ENCODE measurements at places on chromosomes 11 and 22.

- DNase-seq = no peak
Measured at GRCh38 chr11:65869643-65870306, 2.8 kb downstream of the EFEMP2 start.

- no peak for DNase-seq
Measured at GRCh38 chr11:18324381-18324780, 2.0 kb downstream of the GTF2H1 start.

GRCh38 chr11:2031058-2031457 lies 33.4 kb upstream of the H19 start:
- DNase-seq = no peak

DNA sequence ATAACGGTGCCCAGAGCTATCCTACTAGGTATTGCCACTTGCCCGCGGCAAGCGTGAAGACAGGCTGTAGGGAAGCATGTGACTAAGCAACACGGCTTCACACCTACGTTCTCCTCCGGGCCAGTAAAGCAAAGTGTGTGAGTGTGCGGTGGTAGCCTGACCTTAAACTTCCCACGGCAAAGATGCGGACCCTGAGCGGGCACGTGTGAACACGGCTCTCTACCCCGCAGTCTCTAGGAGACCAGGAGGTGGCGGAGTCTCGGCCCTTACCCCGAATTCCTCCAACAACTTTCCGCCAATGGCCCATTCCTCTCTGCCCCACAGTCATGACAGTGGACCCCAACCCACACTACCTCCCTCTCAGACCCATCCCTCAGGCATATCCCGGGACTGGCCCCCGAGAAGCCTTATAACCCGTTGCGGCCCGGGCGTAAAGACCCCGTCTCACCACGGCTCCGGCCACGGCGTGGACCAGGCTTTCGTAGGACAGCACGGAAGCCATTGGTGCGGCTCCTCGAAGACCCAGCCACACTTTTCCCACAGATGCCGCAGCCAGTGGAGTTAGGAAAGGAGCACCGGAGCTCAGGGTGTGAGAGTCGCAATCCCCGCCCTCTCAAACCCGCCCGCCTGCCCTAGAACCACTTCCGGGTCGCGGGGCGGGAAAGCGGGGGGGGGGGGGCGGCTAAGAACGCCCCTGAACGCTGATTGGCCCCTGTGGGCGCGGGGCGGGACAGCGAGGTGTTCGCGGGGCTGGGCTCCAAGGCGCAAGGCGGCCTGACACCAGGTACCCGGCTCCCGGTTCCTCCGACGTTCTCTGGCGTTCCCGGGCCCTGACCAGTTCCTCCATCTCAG lies at the start of gene SLC25A17:
Gene SLC25A17 (minus strand): TSS at position 600 of the 852 bp plus-strand sequence. CDS start 98 bp downstream, at position 502.
- DNase-seq = peak; percentile 91

DNA sequence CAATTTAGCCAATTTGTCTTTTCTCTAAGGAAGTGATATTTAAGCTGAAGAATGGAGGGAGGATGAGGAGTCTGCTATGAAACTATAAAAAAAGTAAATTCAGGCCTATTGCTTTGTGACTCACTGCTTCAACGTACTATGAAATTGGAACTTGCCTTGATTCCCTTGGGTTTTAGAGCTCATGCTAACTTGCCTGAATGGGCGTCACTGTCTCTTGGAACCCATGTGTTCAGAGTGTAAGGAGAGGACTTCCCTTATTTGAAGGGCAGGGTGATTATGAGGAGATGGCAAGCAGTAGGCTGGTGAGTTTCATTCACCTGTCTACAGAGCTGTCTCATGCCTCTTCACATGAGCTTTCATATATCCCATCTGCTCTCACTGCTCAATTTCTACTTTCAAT lies 28.7 kb upstream of the WT1 start:
- DNase-seq = no peak

DNA sequence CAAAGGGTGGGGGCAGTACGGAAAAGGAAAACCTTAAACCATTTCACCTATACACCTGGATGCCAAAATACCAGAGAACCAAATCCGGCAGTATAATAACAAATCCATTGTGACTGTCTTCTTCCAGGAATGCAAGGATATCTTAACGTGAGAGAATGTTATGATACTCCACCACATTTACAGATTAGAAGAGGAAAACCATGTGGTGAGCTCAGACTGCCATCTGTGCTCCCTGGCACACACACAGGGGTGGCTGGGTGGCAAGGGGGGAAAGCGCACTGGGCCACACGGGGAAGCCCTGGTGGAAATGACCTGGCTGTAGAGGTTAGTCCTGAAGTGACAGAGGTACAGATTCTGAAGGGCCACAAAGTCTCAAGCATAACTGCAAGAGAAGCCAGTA lies 9.9 kb downstream of the EIF1AD start:
- DNase-seq = no peak

GRCh38 chr11:107006076-107006833 lies 12.0 kb downstream of the GUCY1A2 start:
- no peak for DNase-seq

DNA sequence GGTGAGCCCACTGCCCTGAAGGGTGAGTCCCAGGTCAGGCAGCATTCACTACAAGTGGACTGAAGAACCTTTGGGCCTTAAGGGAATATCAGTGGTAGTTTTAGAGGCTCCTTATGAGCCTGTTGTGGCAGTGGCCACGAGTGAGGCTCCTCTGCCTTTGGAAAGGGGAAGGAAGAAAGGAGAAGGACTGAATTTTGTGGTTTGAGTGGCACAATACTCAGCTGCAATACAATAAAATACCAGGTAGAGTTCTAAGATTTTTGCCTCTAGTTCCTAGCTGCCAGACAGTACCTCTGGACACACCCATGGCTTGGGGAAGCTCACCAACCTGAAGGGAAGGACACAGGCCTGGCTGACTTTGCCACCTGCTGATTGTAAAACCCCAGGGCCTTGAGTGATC lies 260.9 kb downstream of the DYNC2H1 start:
- no peak for DNase-seq

GRCh38 chr11:107453594-107454286 lies 3.9 kb downstream of the CWF19L2 start:
- DNase-seq = no peak

- DNase-seq = peak; percentile 12
Measured at GRCh38 chr11:11884774-11885481, 43.2 kb downstream of the USP47 start.

DNA sequence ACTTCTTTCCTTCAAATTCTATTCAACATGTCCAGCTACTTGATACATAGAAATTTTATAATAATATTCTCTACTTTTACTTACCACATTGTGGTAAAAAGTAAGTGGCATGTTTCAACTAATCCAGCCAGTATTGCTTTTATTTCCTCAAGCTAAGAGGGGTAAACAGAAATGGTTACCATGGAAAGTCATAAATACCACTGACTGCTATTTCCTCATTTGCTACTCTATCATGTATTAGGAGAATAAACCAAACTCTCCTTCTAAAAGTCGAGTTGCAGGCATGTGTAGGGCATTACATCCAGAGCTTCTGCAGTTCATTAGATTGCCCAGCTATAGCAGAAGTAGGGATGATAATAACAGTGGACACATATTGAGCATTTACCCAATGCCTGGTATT lies 208.4 kb downstream of the MAML2 start:
- no peak for DNase-seq

- DNase-seq = peak; percentile 41
Measured at GRCh38 chr11:118785362-118785761, 5.6 kb downstream of the DDX6 start.

- no peak for DNase-seq
Measured at GRCh38 chr11:60315871-60316270, 11.2 kb upstream of the MS4A6E start.

DNA sequence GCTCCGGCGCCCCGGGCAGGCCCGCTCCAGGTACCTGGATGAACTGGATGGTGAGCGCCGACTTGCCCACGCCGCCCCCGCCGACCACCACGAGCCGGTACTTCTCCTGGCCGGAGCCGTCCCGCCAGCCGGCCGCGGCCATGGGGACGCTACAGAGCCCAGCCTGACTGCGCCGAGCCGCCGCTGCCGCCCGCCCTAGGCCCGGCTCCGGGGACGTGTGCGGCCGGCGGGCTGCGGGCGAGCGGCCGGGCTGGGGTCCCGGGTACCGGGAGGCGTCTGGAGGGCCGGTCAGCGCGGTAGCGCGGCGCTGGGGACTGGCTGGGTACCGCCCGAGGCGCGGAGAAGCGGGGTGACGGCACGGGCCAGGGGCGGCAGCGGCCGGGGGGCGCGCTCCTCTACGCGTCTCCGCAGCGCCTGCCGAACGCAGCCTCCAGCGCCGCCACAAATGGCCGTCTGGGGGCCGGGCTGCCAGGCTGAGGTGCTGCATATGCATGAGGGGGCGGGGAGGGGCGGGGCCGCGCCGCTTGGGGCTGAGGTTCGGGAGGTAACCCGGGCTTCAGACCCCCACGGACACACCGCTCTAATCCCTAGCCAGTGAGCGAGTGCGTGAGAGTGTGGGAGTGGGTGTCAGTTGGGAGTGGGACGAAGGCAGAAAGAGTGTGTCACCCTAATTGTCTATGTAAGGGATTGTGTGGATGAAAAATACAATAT lies at the start of gene RRAS2:
Gene RRAS2 (minus strand): TSS at position 455 of the 711 bp plus-strand sequence. CDS start 313 bp downstream, at position 142.
- peak; percentile 86 for DNase-seq

DNA sequence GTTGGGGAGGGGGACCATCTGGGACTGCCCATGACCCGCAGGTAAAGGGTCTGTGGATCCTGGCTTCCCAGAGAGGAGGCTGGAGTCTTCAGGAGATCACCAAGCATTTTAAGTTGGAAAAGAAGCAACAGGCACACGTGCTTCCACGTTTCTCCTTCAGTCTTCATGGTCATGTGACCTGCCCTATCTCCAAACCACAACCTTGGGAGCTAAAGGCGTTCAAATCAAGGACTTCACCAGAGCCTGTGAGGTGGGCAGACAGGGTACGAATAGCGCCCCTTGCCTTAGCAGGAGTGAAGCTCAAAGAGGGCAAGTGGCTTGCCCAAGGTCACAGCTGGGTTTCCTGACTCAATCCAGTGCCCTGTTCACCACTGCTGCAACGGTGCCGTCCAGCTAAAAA lies 6.7 kb downstream of the TMEM184B start:
- DNase-seq = no peak

DNA sequence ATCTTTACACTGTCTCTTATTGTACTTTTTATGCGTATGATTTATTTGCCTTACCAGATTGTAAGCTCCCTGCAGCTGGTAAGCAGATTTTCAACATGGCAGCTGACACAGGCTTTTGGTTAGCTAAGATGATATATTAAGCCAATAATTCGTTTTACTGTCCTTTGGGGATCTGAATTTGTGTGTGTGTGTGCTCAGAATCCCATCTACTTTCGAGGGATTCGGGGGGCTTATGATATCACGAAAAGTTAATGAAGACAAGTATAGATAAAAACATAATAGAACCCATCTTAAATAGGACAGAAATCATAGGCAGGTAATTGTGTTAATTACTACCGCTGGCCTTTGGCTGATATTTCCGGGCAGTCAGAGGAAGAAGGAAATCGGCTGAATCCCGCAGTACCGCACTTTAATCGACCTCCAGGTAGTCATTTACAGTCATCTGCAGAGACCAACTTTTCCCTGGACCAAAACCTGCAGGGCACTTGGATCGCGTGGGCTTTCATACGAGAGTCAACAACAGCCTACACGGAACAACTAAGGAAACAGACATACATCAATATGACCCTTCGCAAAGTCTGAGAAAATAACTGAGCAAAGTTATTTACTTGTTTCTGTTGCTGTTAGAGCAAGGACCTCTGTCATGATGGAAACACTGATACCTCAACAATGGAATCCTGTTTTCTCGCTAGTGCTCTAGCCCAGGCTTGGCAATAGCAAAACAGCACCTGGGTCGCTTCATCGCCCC lies 802 bp downstream of the KBTBD3 start:
- DNase-seq = peak; percentile 7

DNA sequence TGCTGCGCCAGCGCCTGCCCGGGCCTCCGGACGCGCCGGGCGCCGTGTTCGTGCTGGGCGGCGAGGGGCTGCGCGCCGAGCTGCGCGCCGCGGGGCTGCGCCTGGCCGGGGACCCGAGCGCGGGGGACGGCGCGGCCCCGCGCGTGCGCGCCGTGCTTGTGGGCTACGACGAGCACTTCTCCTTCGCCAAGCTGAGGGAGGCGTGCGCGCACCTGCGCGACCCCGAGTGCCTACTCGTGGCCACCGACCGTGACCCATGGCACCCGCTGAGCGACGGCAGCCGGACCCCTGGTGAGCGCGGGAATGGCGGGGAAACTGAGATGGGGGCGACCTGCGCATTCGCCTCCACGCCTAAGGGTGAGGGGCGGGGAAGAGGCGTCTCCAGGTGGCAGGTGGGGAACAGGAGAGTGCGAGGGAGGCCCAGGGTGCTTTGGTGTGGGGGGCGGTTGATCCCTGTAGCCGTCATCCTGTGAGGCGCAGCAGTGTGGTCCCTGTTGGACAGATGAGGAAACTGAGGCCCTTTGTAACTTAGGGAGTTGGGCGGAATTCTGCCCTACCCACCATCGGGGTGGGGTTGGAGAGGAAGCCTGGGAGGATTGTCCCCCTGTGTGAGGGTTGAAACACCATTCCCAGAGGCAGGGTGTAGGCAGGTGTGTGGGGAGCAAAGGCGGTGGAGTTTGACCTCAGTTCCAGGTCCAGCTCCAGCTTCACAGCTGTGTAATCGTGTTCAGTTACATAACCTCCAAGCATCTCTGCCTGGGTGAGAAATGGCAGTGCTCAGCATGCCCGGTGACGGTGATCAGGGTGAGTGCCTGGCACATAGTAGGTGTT lies 758 bp downstream of the PDXP start:
- DNase-seq = peak; percentile 37

DNA sequence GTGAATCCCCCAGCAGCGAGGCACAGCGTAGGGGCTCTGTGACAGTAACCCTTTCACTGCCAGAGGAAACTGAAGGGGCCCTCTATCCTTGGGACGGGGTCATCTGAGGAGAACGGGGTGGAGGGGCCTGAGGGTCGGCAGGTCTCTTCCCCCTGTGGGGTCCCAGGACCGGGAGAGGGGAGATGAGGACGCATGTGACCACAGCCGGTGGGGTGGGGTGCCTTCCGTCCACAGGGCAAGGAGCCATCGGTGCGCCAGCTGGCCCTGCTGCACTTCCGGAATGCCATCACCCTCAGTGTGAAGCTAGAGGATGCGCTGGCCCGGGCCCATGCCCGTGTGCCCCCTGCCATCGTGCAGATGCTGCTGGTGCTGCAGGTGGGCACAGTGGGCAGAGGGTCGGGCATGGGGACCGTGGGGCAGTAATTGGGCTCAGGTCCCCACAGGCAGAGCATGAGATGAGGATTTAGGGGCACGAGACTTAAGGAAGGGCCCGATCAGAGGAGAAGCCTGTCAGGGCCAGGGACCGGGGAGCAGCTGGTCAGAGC lies 20.3 kb upstream of the ARHGAP8 start:
- no peak for DNase-seq

Data from activated CD8-positive, alpha-beta T cell treated with anti-CD3 and anti-CD28 coated beads for 36 hours (primary cell).